ENCODE measurements at places on chromosomes 6 and 20. TPM values are rescaled to one million over a fixed set of nuclear protein-coding genes. Genes with fewer than 3 reads are reported as not detected.

Gene PAQR8
- total RNA-seq = 7.1 TPM

DNA sequence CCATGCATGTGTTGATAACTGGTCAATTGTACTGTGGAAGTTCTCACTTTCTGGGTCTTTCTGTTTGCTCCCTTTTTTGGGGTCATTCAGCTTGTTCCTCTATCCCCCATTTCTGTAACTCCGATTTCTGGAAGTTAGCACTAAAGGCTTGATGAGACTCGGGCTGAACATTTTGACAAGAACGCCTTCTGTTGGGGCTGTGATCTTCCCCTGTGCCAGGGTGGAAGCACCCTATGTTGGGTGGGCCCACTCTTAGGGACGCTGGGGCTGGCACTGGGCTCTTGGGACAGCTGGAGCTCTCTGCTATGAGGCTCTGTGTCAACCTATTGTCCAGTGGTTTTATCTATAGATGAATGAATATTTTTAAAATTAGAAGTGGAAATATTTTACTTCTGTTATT, 60.1 kb upstream of the FRMD1 start:
- no peak overlapping the region for H3K4me3 ChIP-seq
- DNase-seq = no peak
- no peak overlapping the region for H3K27ac ChIP-seq
- H3K36me3 ChIP-seq = no peaks in the 10 kb centered on the region
- H3K27me3 ChIP-seq = peaks cover 12% of the 10 kb centered on the region

GRCh38 chr6:33702345-33702977, 9.0 kb downstream of the UQCC2 start:
- H3K4me3 ChIP-seq = no peak overlapping the region
- peak; percentile 50 for DNase-seq
- H3K4me1 ChIP-seq = no peaks in the 10 kb centered on the region
- no peaks in the 10 kb centered on the region for H3K27me3 ChIP-seq
- peaks cover 62% of the 10 kb centered on the region for H3K36me3 ChIP-seq

DNA sequence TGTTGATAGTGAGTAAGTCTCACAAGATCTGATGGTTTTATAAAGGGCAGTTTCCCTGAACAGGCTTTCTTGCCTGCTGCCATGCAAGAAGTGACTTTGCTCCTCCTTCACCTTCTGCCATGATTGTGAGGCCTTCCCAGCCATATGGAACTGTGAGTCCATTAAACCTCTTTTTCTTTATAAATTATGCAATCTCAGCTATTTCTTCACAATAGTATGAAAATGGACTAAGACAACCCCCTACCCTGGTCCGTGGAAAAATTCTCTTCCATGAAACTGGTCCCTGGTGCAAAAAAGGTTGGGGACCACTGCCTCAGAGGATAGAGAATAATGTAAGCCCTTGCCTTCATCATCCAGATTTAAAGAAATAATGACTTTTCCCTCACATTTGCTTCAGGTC, 861.3 kb downstream of the QKI start:
- no peak overlapping the region for H3K4me3 ChIP-seq
- DNase-seq = no peak
- no peaks in the 10 kb centered on the region for H3K27me3 ChIP-seq
- no peak overlapping the region for H3K27ac ChIP-seq
- no peaks in the 10 kb centered on the region for H3K4me1 ChIP-seq

- peaks cover 24% of the 10 kb centered on the region for H3K4me1 ChIP-seq
- H3K27ac ChIP-seq = no peak overlapping the region
- no peak for DNase-seq
- peaks cover 7% of the 10 kb centered on the region for H3K27me3 ChIP-seq
- no peak overlapping the region for H3K4me3 ChIP-seq
Observed at GRCh38 chr20:21104921-21105320, 1.2 kb downstream of the LINC00237 start.

GRCh38 chr6:87660226-87660911, 41.7 kb downstream of the AKIRIN2 start:
- H3K4me1 ChIP-seq = no peaks in the 10 kb centered on the region
- no peak overlapping the region for H3K4me3 ChIP-seq
- H3K27me3 ChIP-seq = no peaks in the 10 kb centered on the region
- DNase-seq = no peak
- no peak overlapping the region for H3K27ac ChIP-seq

Gene HEY2
- not detected for total RNA-seq

- no peak for DNase-seq
- H3K27ac ChIP-seq = no peak overlapping the region
- no peak overlapping the region for H3K4me3 ChIP-seq
- H3K27me3 ChIP-seq = no peaks in the 10 kb centered on the region
- no peaks in the 10 kb centered on the region for H3K36me3 ChIP-seq
- no peaks in the 10 kb centered on the region for H3K4me1 ChIP-seq
Observed at GRCh38 chr6:67976486-67976885, 658.6 kb upstream of the ADGRB3 start.

- H3K4me1 ChIP-seq = no peaks in the 10 kb centered on the region
- no peaks in the 10 kb centered on the region for H3K36me3 ChIP-seq
- no peak overlapping the region for H3K4me3 ChIP-seq
- H3K27ac ChIP-seq = no peak overlapping the region
- no peak for DNase-seq
Observed at GRCh38 chr6:1482381-1483166, 93.2 kb downstream of the FOXF2 start.

Gene ECHDC1
- 57.5 TPM for total RNA-seq

GRCh38 chr6:100344321-100344720, 120.4 kb downstream of the SIM1 start:
- no peaks in the 10 kb centered on the region for H3K27me3 ChIP-seq
- DNase-seq = no peak
- no peak overlapping the region for H3K4me3 ChIP-seq
- no peaks in the 10 kb centered on the region for H3K4me1 ChIP-seq

DNA sequence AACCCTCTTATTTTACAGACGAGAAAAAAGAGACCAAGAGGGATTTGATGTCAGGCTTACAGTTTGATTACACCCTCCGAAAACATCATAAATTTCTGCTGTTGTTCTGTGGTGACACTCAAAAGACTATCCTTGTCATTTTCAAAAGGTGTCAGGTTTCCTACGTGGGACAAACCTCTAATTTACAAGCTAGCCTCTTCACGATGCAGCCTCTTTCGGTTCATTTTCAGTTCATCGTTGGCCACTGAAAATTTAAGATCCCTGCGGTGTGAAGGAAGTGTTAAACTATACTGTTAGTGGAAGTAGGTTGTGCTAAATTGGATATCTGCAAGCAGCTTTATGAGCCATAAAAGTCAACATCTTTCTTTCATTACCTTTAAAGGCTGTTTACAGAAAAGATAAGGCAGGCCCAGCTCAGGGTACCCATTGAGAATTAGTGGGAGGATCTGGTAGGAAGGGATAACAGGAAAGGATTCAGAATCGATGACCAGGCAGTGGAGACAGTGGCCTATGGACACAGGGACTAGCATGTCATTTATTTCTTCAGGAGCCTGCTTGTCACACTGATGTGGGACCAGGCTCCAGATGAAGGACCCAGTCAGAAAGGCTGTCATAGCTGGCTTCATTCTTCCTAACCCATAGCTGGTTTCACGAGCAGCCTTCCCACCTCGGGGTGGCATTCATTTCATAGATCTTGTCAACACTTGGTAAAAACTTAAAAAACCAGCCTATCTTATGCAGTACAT, 329.1 kb upstream of the SOX4 start:
- H3K4me3 ChIP-seq = no peak overlapping the region
- H3K36me3 ChIP-seq = no peaks in the 10 kb centered on the region
- peak overlapping the region; percentile 63 for H3K27ac ChIP-seq
- peaks cover 5% of the 10 kb centered on the region for H3K4me1 ChIP-seq
- peak; percentile 27 for DNase-seq

Gene METTL24
- not detected for total RNA-seq

- H3K27me3 ChIP-seq = no peaks in the 10 kb centered on the region
- no peak for DNase-seq
- H3K4me1 ChIP-seq = no peaks in the 10 kb centered on the region
- no peaks in the 10 kb centered on the region for H3K36me3 ChIP-seq
Observed at GRCh38 chr6:19736066-19736465, 101.1 kb upstream of the ID4 start.

GRCh38 chr20:44215125-44215524, 4.6 kb upstream of the OSER1 start:
- peak; percentile 75 for DNase-seq
- no peaks in the 10 kb centered on the region for H3K36me3 ChIP-seq
- no peak overlapping the region for H3K27ac ChIP-seq
- peaks cover 18% of the 10 kb centered on the region for H3K4me1 ChIP-seq

Gene WFDC12
- total RNA-seq = not detected

DNA sequence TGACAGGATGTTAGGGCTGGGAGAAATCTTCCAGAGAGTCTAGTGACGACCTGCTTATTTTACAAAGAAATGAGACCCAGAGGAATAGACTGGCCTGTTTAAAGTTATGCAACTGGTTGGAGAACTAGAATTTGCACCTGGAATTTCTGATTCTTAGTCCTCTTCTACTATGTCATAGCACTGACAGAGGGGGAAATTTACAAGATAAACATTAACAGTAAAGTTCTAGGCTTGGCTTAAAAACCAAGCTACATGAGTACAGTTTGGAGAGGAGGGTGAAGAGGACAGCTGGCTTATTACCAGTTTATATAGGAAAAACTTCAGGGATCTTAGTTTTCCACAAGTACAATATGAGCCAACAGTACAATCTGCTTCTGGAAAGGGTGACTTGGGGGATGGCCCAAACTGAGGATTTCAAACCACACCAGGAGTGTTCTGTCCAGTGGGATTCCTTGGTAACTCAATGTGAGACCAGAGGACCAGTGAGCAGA, 269.6 kb downstream of the CD109 start:
- H3K4me3 ChIP-seq = no peak overlapping the region
- H3K36me3 ChIP-seq = no peaks in the 10 kb centered on the region
- H3K4me1 ChIP-seq = no peaks in the 10 kb centered on the region
- H3K27me3 ChIP-seq = no peaks in the 10 kb centered on the region
- no peak for DNase-seq

All from K562 (cell line).